A549 (cell line): ENCODE measurements at places on chromosomes 5 and 9. TPM values are rescaled to one million over a fixed set of nuclear protein-coding genes. Genes with fewer than 3 reads are reported as not detected.

The DNAJB5 gene
- 3.1 to 4.4 TPM (median 3.9 TPM) in 3 replicates for polyA plus RNA-seq

The LYSMD3 gene
- 9.5 to 11.1 TPM (median 10.6 TPM) in 3 replicates for polyA plus RNA-seq

The IRX2 gene
- 0.59 to 0.76 TPM (median 0.67 TPM) in 3 replicates for polyA plus RNA-seq

The PMPCA gene
- 83.0 to 101 TPM (median 89.2 TPM) in 3 replicates for polyA plus RNA-seq

The AK8 gene
- polyA plus RNA-seq = 0.61 to 0.63 TPM (median 0.62 TPM) in 3 replicates

The CD14 gene
- polyA plus RNA-seq = 2.0 to 3.5 TPM (median 2.9 TPM) in 3 replicates
